ENCODE measurements at places on chromosomes 7 and 10.

GRCh38 chr7:45482451-45482850 is 91.7 kb upstream of the ADCY1 start:
- no peak for DNase-seq

- DNase-seq: no peak
Observed at GRCh38 chr10:75461672-75462649, 30.5 kb downstream of the LRMDA start.

GRCh38 chr10:71040343-71040742 is 152.0 kb upstream of the PCBD1 start:
- DNase-seq: no peak

- DNase-seq: no peak
Observed at GRCh38 chr7:44331682-44332081, 6.3 kb upstream of the CAMK2B start.

- no peak for DNase-seq
Observed at GRCh38 chr10:98224509-98224908, 43.5 kb downstream of the LOXL4 start.

GRCh38 chr7:157402911-157403534 is 66.2 kb downstream of the DNAJB6 start:
- no peak for DNase-seq

GRCh38 chr10:132444877-132445351 is 47.9 kb downstream of the PWWP2B start:
- no peak for DNase-seq

DNA sequence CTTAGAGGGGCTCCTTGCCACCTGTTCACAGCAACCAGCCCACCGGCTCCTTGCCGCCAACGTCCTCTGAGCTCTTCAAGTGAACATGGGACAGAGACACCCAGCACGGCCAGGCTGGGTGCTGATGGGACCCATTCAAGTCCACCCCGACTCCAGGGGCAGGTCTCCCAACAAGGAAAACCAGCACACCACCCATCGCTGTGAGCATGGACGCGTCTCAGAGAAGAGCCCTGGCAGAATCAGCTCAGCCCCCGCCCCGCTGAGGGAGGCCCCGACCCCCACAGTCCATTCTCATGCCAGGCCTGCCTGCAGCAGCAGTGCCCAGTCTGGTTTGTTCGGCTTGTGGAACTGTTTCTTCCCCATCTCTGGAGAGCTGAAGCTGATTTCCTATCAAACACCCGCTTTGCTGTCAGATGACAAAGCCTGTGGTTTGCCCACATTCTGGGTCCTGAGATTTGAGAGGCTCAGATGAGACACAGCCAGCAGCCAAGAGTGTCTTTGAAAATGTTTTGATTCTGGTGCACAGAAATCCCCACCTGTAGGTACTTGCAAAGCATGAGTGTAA is 216.6 kb downstream of the ZMYND11 start:
- no peak for DNase-seq

DNA sequence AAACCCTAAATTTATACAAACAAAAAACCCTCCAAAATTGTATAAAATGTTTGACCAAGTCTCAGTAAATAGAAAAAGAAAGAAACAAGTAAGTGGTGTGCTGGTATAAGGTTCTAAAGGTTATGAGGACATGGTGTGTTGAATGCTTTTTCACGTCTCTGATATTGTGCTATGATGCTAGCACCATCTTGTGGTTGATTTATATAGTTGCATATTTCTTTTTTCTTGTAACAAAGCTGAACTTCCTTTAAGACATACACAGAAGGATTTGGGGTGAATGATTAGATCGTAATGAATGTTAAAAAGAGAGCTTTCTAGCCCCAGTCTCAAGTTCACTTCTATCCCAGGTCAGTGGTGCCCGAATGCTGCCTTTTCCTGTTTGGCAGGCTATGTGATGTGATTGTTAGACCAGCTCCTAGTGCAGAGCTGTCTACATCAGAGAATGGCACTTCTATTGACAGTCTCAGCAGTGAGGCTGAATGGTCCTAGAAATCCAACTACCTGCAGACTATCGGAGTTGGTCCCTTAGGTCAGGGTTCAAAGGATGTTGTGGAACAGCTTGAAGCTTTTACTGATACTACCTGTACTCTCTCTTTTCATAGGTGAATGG is 25.0 kb downstream of the VTI1A start:
- DNase-seq: no peak

- no peak for DNase-seq
Observed at GRCh38 chr7:155899596-155899995, 87.3 kb upstream of the SHH start.

GRCh38 chr7:8200316-8200715 is 61.7 kb downstream of the ICA1 start:
- no peak for DNase-seq

DNA sequence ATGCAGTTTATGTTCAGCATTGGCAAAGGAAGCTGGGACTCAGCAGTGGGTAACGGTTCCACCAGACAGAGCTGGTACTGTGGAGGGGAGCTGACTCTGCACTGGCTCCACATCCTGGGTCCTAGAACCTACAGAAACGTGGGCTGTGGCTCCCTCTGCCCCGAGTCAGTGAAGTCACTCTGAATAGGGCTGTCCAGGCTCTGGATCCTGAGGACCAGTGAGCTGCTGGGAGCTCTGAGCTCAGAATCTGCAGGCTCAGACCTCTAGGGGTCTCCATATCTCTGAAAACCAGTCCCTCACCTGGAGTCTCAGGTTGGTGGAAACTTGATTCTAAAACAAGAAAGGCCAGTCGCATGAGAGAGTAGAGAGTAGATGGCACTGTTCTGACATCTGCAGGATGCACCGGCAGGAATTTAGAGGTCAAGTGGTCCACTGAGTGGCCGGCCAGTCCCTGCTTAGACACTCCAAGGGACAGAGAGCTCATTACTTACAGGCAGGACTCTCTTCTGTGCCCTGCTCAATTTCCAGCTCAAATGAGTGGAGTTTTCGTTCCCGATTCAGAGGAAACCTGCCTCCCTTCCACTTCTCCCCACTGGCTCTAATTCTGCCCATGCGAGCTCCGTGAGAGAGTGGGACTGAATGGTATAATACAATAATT is 18.6 kb downstream of the NPFFR1 start:
- no peak for DNase-seq

Data from bone marrow (tissue), 2 donors.